ENCODE measurements at places on chromosomes 2 and 18.

- DNase-seq: no peak
These were observed 6.9 kb upstream of the KCNE4 start for GRCh38 chr2:223044916-223045700.

DNA sequence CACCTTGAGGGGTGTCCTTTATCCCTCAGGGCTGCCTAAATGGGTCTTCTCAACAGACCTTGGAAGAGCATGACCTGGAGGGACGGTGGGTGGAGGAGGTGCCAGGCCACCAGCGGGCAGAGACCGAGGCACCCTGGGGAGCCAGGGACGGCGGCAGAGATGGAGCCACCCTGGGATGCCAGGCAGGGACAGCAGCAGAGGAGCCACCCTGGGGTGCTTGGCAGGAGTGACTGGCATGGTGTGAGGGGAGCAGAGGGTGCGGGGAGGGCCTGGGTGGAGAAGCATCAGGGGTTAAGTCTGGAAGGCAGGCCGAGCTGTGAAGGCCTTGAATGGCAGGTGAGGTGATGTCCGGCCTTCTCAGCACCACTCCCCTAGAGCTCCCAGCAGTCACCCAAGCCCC is 56.1 kb downstream of the CIB4 start:
- DNase-seq: no peak

GRCh38 chr2:230849633-230850357 is 14.9 kb upstream of the ITM2C start:
- peak; percentile 54 for DNase-seq

DNA sequence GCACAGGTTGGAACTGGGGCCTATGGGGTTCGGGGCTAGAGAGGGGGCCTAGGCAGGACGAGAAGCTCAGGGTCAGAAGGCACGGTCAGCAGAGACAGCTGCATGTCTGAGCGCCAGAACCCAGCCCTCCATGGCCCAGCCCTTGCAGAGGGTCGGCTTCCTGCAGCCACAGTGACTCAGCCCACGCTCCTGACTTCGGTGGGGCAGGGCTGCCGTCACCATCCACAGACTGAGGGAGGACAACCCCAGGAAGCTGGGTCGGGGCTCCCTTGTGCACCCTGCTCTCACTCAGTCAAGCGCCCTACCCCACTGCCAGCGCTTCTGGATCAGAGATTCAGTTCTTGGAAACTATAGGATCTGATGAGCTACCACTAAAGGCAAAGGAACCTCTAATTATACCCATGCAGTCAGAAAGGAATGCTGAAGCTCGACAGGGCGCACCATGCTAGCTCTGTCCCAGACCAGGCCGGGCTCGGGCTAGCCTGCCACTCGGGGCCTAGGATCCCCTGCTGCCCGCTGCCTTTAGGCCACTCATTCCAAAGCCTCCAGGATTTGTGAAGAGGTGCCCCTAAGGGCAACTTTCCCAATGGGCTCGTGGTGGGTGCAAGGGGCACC is 3.0 kb downstream of the ACTR1B start:
- DNase-seq: no peak

DNA sequence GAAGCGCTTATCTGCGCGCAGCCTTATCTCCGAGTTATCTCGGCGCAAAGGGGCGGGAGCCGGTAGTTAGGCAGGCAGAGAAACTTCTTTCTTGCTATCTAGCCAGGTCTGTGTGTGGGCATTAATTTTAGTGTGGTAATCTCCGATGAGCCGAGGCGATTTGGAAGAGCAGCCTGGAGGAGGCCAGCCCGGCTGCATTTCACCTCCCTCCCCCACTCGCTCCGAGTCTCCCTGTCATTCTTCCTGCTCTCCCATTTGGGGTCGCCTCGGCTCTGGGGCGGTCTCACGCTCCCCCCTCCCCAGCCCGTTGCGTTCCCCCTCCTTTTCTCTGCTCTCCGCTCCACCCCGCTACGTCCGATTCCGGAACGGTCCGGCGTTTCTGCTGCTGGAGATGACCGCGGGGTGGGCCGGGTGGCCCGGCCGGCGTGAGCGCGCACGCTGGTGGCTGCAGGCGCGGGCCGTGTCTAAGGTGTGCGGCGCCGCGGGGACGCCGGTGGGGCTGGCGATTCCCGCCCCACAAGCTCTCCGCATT is 566 bp downstream of the GATA6 start:
- DNase-seq: peak; percentile 43

DNA sequence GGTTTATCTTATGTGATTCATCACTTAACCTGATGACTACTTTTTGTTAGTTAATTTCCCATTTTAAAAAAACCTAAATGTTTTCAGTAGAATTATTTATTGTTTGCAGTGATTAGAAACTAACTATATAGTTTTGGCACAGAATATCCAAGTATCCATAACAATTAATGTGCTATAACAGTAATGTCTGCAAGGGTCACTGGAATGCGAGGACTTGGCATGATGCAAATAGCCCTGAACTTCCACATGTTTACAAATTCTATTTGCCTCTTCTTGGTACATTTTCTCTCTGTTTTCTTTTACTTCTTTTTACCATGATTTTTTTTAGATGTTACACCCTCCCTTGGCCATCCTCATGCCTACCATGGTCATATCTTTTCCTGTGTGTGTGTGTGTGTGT is 49.3 kb upstream of the GALNT3 start:
- DNase-seq: no peak

GRCh38 chr2:206031162-206031784 is 54.7 kb downstream of the INO80D start:
- peak; percentile 8 for DNase-seq

GRCh38 chr2:96146153-96146880 is 1.1 kb upstream of the DUSP2 start:
- no peak for DNase-seq

DNA sequence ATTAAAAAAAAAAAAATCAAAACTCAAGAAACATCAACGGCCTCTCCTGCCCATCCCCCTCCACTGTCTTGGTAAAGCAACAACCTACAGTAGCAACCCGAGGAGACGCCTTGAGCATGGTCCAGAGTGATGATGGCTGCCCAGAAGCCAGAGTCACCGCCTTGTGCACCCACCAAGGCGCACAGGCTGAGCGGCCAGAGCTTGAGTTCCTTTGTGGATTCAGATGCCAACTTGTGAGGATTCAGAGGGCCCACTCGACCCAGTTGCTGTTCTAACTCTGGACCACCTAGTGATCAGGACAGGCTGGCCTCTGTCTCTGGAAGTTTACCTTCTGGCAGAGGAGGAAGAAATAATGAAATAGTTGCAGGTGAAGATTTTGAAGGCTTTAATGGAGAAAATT is 105.0 kb downstream of the PDCL3 start:
- DNase-seq: no peak

DNA sequence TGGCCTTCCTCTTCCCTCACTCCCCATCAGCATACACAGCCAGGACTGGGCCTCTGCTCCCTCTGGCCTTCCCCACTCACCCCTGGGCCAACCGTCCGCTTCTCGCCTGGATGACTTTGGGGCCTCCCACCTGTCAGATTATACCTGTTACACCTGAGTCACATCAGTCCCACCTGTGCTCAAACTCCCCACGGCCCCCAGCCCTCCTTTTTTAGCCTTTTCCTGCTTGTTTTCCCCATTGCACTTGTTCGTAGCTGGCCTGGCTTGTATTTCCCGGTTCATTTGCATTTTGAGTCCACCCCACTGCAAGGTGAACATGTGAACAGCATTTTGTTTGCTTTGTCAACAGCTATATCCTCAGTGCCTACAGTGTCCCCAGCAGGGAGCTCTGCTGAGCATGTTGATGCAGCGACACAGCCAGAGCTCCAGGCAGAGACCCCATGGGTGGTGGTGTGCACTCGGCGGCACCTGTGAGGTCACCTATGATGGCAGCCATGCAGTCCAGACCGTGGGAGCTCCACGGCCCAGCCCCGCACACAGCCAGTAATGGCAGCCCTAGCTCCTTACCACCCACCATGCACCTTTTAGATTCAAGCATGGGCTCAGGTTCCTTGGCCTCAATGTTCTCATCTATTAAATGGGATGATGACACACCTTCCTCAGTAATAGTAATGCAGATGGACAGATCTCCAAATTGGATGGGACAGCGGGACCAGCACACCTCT is 276.4 kb upstream of the HS6ST1 start:
- DNase-seq: no peak

GRCh38 chr2:172735582-172736423 is at the start of gene RAPGEF4:
RAPGEF4 (plus strand) TSS chr2:172735845; CDS start chr2:172735984, 139 bp downstream.
- DNase-seq: peak; percentile 22

GRCh38 chr2:11264818-11265217 is 79.6 kb downstream of the ROCK2 start:
- DNase-seq: no peak

DNA sequence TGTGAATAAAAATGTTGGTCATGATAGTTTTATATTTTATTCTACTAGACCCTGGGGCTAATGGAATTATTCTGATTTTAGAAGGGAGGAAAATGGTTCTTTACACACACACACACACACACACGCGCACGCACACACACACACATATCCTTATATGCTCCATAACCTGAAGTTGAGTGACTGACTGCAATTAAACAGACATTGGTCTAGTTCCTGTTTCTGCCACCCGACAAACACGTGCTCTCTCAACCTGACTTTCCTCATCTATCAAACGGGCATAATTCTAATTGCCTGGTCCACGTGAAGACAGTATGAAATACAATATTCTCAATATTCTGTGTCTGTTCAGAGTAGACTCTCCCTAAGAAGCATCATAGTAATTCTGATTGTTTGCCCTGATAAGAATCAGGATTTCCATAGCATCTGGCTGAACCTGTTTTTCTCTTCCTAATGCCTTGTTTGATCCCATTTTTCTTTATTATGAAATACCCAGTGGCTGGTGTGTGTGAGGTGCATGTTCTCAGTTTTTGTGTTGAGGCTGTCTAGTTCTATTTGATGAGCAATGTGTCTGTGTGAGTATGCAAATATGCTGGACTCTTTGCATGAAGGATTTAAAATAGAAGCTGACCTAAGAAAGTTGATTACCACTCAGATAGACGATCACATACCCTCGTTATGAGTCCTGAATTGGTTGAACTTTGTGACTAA is 51.0 kb downstream of the SETBP1 start:
- no peak for DNase-seq

GRCh38 chr2:150784389-150784788 is 296.9 kb upstream of the RND3 start:
- no peak for DNase-seq

DNA sequence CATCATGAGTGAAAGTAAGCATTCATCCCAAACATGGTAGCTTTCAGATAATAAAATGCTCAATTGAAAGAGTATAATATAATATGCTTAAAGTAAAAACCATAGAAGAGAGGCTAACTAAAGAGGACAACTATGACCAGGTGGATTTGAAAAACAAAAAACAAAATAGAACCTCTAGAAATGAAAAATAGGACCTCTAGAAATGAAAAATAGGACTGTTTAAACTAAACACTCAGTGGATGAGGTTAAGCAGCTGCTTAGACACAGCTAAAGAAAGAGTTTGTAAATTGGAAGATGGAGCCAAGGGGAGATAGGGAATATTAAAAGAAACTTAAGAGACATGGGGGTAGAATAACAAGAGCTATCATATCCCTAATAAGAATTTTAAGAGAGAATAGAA is 301.6 kb downstream of the BCL2 start:
- no peak for DNase-seq

- DNase-seq: no peak
These were observed 280.4 kb downstream of the C1D start for GRCh38 chr2:67782443-67782842.

GRCh38 chr2:66478731-66479316 is 43.9 kb downstream of the MEIS1 start:
- no peak for DNase-seq
